ENCODE measurements at places on chromosomes 2 and 18.
A peak's percentile ranks its signal among the peaks of the same experiment; 100 is the strongest.

DNA sequence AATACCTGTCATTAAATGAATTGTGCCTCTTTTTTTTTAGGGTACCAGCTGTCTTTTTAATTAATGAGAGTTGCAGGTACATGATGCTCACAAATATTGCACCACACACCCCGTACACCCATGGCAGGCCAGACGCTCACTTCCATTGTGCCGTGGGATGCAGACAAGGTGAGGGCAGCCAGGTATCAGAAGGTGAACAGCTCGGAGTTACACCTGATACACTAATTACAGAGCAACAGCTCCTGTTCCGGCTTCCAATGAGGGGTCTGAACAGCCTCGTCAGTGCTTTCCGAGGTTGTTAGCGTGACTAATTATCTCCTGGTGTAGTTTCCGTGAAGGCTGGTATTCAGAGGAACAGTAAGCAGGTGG, 442.8 kb downstream of the ZNF516 start:
- no peak for DNase-seq

- DNase-seq = no peak
These were observed 309.5 kb upstream of the LYPD1 start for GRCh38 chr2:132979339-132980093.

- DNase-seq = no peak
These were observed 497.6 kb upstream of the TCF4 start for GRCh38 chr18:56085551-56085950.

- DNase-seq = no peak
These were observed 313.4 kb upstream of the ID2 start for GRCh38 chr2:8368463-8368862.

DNA sequence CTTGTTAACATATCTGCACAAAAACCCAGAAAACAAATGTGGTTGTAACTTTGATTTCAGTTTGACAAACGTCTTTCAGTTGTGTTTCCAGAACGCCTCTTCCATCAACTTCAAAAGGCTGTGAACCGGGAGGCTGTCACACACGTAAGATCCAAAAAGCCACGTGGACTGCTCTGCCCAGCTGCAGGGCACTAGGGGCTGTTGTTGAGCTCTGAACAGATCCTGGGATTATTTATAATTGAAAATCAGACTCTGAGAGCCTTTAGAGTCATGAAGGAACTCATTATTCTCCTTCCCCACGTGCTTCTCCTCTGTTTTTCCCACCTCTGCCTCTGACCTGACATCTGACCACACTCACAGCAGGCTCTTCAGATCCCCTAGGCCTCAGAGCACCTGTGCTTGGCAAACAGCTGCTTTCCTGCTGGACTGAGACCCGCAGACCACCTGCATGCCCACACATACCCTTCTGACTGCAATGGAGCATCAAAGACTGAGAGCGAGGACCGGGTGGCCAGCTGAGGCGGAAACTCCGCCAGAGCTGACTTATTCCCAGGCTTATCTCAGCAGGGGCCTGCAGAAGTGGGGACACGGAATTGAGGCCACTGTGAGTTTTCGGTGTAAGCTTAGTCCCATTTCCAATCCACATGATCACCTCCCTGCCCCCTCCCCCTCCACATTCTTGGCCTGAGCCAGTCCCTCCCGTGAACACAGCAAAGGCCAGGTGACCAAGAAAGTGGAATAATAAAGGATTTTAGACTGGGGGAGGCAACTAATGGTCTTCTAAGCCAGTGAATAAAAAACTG, 114.8 kb downstream of the ATL2 start:
- peak; percentile 42 for DNase-seq

Measured in stimulated activated CD4-positive, alpha-beta T cell treated with anti-CD3 and anti-CD28 coated beads, Interleukin-4, amount 100 ng/mL, for 24 hours (primary cell).